T-helper 9 cell (primary cell): ENCODE measurements at places on chromosomes 16 and 17.

GRCh38 chr16:72974142-72974769, 73.7 kb downstream of the ZFHX3 start:
- no peak for DNase-seq

DNA sequence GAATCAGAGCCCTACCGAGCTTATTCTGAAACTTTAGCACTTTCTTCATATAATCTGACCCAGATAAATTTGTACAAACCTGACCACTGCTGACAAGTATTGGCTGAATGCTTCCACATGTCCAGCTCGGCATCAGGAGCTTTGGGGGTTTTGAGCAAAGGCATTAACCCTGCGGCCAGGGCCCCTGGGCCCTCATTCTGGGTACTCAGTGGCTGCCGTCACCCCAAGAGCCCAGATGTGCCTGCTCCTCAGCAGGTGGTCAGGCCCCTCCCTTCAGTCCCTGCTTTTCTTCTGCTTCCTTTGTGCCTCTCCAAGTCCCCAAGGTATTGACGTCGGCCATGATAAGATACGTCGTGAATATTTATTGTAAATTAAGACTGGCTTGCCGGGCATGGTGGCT, 47.3 kb upstream of the CHMP6 start:
- no peak for DNase-seq

DNA sequence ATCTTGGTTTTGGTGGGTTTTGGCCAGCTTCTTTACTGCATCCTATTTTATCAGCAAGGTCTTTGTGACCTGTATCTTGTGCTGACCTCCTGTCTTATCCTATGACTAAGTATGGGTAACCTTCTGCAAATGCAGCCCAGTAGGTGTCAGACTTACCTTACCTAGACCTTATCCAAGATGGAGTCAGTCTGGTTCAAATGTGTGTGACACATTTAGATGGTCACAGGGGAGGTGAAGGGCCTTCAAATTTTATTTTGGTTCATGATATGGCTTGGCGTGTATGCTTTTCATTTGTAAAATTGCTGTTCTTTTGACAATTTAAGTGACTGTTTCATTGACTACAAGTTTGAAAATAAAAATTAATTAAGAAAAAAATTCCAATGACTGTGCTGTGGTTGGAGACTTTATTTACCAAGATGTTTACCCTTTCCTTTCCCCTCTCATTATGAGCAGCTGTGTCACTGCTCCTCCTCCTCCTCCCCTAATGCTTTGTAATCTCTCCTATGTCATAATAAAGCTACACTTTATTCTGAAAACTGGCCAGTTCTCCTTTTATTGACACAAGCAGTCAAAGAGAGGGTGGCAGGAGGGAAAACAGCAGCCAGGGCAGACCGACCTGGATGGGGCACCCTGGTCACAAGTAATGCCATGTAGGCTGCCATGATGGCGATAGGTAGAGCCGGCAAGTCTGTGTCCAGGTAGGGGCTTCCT, 49.4 kb downstream of the TNFRSF13B start:
- no peak for DNase-seq

GRCh38 chr16:80254970-80255369, 285.8 kb upstream of the DYNLRB2 start:
- DNase-seq, result no peak

GRCh38 chr17:19939993-19940721, 37.5 kb downstream of the AKAP10 start:
- DNase-seq, result no peak

DNA sequence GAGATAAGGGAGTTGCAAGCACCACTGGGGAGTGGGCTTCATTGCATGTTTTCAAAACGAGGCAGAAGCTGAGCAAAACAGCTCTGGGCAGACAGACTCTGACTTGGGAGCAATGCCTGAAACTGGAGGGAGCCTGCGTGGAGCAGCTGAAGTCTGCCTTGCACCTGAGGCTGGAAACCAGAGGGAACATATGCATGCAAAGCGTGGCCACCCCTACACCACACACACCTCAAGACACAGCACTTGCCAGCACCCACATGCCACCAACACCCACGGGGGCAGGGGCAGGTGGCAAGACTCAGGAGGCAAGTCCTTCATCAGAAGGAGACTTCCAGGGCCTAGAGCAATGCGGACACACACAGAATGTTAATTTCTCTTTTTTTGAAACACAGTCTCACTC, 45.8 kb downstream of the COTL1 start:
- no peak for DNase-seq

GRCh38 chr16:79610771-79611170, 10.2 kb upstream of the MAF start:
- no peak for DNase-seq

- DNase-seq, result no peak
Measured at GRCh38 chr17:56290101-56290801, 137.0 kb downstream of the ANKFN1 start.

GRCh38 chr17:36034127-36034526, 16.4 kb upstream of the CCL23 start:
- DNase-seq, result no peak

GRCh38 chr17:81477173-81477572, 35.4 kb downstream of the ACTG1 start:
- no peak for DNase-seq

DNA sequence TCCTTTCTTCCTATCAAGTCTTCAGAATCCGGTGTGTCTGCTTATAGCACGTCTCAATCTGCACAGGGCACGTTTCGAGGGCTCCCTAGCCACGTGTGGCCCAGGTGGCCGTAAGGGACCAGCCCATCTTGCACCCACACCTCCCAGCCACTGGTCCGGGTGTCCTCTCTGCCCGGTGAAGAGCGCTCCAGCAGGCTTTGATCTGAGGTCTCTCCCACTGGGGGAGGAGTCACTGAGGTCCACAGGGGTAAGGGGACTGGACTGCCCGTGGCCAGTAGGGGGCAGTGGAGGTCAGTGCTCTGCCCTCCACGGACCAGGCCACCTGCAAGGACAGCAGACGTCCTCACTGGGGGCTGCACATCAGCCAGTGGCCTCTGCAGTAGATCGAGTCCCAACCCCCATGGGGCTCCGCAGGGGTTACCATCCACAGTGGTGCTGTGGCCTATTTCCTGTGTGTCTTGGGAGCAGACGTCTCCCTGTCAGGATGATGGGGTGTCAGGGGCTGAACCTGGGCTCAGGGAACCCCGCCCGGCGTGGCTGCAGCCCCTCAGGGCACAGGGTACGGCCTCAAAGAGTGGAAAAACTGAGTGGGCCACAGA, 204.1 kb upstream of the CIBAR2 start:
- DNase-seq, result peak; percentile 17
